ENCODE measurements at places on chromosomes 11 and 22.
A peak's percentile ranks its signal among the peaks of the same experiment; 100 is the strongest.

DNA sequence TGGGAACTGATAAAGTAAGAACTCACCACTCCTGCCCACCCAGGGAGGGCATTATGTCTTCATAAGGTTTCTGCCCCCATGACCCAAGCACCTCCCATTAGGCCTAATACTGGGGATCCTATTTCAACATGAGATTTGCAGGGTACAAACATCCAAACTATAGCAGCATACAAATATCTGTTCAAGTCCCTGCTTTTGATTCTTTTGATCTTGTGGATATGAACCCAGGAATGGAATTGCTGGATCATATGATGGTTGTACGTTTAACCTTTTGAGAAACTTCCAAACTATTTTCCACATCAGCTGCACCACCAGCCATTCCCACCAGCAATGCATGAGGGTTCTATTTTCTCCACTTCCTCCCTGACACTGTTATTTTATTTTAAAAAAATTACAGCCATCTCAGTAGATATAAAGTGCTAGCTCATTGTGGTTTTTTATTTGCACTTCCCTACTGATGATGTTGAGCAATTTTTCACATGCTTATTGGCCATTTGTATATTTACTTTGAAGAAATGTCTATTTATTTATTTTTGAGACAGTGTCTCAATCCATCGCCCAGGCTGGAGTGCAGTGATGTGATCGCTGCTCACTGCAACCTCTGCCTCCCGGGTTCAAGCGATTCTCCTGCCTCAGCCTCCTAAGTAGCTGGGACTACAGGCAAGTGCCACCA is 7.1 kb upstream of the ATG16L2 start:
- DNase-seq: no peak

DNA sequence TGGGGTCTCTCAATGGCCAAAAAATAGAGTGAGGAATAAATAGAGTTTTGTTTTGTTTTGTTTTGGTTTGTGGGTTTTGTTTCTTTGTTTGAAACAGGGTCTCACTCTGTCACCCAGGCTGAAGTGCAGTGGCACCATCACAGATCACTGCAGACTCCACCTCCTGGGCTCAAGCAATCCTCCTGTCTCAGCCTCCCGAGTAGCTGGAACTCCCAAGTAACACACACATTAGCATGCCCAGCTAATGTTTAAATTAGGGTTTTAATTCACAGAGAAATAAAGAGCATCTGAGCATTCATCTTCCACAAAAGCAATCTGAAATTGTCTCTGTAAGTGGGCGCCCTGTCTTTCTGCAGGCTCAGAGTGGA is 9.2 kb upstream of the IFITM3 start:
- DNase-seq: no peak

DNA sequence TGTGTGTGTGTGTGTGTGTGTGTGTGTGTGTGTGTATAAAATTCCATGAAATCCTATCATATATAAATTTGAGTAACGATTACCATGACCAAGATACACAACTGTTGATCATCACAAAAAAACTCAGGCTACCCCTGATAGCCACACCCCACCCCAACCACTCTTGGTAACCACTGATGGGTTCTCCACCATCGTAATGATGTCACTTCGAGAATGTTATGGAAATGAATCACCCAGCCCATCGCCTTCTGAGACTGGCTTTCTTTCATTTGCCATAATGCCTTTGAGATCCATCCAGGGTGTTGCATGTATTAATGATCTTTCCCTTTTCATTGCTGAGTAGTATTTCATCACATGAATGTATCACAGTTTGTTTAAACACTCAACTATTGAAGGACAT is 496.0 kb downstream of the MIAT start:
- DNase-seq: no peak

DNA sequence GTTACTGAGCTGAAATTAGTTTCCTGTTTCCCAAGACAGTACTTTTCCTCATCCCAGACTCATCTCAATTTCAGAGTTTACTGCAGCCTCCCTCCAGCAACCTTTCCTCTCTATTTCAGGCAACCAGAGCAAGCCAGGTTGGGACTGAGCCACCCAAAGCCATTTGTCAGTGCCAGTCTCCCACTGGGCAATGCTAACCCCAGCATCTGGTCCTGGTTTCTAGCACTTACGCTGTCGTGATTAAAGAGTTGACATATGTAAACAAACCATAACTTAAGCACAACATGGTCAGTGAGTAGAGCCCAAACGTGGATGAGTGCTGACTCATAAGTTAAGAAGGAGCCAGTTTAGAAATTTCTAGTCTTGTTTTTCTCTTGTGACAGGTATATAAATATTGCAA is 119.6 kb upstream of the BLID start:
- no peak for DNase-seq

- no peak for DNase-seq
These were observed 2.7 kb downstream of the C2CD2L start for GRCh38 chr11:119109843-119110242.

- no peak for DNase-seq
These were observed 51.9 kb upstream of the KCNQ1OT1 start for GRCh38 chr11:2751523-2752203.

GRCh38 chr11:1750840-1751530 is 590 bp upstream of the IFITM10 start:
- DNase-seq: no peak

DNA sequence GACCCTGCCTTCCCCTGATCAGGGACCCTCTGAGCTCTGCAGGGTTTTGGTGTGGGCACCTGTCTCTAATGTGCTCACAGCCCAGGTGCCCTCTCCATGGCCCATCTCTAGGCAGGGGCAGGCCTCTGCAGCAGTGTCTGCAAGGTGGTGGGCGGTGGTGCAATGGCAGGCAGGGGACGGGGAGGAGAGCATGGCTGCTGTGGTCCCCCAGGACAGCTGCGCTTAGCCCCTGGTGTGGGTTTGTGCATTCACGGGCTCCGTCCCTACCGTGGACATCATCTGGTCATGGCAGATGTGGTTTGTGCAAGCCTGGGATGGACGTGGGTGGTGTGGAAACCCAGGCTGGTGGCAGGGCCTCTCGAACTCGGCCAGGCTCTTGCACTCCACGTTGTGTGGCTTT is 443.1 kb downstream of the TBC1D22A start:
- DNase-seq: no peak

DNA sequence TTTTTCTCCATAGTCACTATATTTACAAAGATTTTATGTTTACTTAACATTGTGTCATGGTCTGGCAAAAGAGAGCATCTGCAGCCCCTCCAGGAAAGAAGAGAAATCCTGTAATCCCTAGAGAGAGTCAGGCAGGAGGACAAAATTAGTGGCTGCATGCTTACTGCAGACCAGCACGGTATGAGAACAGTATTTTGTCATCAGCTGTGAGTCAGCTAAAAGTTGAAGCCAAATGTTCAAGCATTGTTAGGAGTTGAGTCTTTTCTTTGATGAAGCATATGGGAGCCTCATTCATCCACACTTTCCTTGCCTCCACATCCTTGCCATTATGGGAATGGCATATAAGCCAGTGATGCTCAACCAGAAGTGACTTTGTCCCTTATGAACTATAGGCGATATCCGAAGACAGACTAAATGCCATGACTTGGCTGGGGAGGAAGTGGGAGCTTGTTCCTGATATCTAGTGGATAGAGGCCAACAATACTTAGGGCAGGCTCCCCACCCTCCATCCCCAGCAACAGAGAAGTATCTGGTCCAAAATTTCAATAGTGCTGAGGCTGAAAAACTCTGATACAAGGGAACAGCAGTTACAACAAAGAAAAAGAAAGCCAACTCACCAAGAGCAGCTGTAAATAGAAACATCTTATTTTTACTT is 112.0 kb upstream of the OR5AK2 start:
- no peak for DNase-seq

- no peak for DNase-seq
These were observed 663 bp downstream of the MYH9 start for GRCh38 chr22:36386900-36387708.

GRCh38 chr11:65132988-65133700 is 1.2 kb downstream of the SYVN1 start:
- peak; percentile 51 for DNase-seq

DNA sequence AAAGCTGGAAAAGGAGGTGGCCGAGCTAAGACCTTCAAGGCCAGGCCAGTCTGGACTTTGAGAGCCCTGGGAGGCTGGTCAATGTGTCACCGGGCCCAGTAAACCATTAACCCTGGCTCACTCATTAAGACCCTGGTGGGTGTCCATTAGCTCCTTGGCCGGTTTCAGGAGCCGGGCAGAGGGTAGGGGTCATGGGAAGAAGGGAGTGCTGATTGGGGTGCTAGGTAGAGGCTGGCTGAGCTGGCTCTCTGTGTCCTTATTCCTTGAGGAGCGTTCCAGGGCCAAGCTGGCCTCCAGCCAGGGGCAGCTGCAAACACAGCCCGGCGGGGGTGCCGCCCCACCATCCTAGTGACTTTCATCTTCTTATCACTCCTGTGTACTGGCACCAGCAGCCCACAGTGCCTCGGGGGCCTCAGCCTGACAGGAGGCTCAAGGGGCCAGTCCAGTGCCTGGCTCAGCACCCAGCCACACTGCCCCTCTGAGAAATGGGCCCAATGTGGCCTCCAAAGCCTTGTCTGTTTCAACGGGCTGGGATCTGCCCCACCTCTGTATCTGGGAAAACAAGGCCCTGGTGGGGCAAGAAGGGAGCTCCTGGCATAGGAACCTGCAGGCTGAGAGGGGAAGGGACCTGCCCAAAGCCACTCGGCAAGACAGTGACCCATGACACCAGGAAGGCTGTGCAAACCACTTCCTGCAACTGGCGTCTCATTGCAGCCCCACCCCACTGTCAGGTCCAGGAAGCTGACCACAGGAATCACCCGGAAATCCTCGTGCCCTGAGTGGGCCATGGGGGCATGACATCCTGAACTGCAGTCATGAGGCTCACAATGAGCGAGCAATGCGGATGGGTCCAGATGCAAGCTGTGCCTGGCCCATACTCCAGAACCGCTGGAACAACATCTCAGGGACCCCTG is 15.1 kb upstream of the RGL4 start:
- no peak for DNase-seq

GRCh38 chr22:29110946-29111345 is 38.1 kb downstream of the KREMEN1 start:
- no peak for DNase-seq

DNA sequence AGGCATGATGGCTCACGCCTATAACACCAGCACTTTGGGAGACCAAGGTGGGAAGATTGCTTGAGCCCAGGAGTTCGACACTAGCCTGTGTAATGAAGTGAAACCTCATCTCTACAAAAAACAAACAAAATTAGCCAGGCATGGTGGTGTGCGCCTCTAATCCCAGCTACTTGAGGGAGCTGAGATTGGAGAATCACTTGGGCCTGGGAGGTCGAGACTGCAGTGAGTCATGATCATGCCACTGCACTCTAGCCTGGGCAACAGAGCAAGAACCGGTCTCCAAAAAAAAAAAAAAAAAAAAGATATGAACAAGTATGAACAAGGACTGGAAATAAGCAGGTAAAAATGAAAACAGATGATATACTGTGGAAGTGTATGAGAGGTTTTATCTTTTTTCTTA is 54.1 kb upstream of the SOX6 start:
- DNase-seq: no peak

GRCh38 chr11:3341298-3341697 is 37.6 kb downstream of the ZNF195 start:
- peak; percentile 30 for DNase-seq

GRCh38 chr22:19971276-19972124 is 29.9 kb upstream of the TXNRD2 start:
- DNase-seq: no peak

GRCh38 chr11:16121853-16122252 is 234.5 kb downstream of the SOX6 start:
- DNase-seq: no peak

DNA sequence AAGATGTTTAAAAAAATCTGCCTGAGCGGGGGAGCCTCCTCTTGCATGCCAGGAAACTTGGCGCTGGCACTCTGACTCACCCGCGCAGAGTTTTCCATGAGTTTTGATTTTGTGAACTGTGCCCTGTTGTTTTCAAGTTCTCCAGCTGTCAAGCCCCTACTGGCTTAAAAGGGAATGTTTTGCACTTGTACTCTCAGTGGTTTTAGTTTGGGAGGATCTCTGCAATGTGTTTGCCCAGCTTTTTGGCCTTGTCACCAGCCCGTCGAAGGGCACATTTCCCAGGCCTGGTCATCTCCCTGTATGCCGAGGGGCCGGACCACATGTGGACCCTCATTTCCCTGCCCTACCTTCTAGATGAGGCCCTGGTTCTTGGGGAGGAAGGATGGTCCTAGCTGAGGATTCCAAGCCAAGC is 12.2 kb downstream of the MRGPRF start:
- DNase-seq: no peak

All from NCI-H774 (cell line).